Stimulated activated CD4-positive, alpha-beta T cell treated with anti-CD3 and anti-CD28 coated beads, Interleukin-12 subunit alpha, Interleukin-12 subunit beta, amount 100 ng/mL, for 24 hours (primary cell): ENCODE measurements at places on chromosomes 12 and 14.

DNA sequence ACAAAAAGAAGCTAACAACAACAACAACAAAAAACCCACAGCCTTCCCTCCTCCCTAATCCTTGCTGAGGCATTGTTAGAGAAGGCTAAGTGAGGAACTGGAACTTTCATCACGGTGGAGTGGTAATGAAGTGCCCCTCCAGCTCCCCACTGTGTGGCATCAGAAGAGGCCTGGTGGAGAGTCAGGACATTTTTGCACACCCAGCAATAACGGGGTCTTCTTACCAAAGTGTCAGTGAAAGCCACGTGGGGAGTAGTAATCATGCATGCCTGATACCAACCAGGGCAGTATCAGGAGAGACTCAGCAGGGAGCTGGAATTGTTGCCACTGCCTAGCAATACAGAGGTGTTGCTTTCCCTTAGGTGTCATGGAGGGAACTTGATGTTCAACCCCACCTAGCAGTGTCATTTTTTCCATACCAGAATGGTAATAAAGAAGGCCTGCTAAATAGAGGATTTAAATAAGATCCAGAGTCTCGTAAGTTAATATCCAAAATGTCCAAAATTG, 299.7 kb upstream of the RGS6 start:
- DNase-seq: no peak

DNA sequence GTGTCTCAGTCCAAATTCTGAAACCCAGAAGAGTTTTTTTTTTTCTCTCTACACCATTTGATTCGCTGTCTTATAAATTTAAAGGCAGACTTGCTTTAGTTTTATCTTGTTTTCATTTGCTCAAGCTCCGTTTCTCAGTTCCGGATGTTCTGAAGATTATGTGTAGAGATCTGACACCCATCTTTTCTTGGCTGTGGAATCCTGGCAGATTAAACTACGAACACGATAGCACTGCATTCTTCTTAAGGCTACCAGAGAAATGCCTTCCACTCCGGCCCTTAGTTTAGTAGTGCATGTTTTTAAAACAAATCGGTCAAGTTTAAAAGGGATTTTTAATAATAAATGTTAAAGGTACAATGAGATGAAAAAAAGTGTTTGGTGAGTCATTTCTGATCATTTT, 106.4 kb downstream of the LMO3 start:
- no peak for DNase-seq

DNA sequence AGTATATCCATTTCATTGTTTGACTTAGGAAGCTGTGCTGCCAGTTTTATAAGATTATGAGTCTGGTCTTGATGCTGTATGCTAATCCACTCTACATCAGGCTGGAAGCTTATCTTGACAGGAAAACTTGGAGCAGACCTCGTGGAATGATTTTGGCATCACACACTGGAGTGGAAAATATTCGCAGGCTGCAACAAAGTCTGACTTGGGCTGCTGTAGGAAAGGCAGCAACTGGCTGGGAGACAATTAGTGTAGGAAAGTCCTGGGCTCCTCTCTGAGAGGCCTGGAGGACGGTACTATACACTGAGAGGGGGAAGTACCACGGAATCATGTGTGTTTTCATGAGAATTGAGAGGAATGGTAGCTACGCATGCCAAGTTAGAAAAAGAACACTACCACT, 383.7 kb downstream of the ETNK1 start:
- no peak for DNase-seq

DNA sequence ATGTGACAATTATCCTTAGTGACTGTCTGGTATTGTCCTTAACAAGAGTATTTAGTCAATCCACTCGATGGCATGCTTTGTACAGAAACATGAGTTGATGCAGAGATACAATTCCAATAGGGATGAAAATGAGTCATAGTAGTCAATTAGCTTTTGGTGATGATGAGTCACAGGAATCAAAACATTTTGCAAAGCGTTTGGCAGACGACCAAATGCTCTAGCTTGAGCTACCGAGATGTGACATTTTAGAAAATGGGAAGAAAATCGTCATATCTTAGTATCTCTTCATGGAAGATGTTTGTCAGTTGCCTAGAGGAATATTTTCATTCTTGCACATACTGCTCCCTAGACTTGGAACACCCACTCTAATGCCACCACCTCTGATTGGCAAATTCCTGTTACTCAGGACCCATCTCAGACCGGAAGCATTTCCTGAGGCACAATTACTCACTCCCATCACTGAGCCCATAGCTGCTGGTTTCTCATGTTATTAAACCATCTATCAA, 95.0 kb downstream of the LMNTD1 start:
- no peak for DNase-seq

GRCh38 chr12:109766251-109766778, 52.7 kb downstream of the FAM222A start:
- DNase-seq: no peak

- no peak for DNase-seq
Measured at GRCh38 chr12:50533203-50533584, 28.4 kb downstream of the DIP2B start.

DNA sequence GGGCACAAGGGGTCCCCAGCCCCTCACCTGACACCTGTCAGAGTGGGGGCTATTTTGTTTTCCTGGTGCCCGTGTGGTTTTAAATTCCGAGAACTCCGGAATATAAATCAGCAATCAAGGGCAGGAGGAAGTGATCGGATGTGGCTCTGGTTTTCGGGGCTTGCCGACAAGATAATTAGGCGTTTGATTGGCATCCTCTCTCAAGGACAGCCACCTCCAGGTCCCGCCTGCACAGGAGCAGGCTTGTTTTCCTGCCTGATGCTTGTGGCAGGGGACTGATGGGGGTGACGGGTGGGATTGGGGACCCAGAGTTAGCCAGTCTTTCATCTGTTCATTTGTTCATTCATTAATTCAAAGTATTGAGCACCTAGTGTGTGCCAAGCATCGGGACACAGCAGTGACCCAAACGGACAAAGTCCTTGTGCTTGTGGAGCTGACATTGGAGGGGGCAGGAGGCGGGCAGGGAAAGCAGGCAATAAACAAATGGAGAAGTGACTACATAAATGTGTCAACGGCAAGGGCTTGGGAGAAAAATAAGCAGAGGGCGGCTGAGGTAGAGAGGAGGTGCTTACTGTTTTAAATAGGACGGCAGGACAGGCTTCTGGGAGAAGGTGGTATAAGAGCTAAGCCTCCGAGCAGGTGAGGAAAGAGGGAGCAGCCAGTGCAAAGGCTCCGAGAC, 166.5 kb downstream of the PHETA1 start:
- DNase-seq: no peak

GRCh38 chr14:100778951-100779690, 46.8 kb upstream of the MEG3 start:
- no peak for DNase-seq

DNA sequence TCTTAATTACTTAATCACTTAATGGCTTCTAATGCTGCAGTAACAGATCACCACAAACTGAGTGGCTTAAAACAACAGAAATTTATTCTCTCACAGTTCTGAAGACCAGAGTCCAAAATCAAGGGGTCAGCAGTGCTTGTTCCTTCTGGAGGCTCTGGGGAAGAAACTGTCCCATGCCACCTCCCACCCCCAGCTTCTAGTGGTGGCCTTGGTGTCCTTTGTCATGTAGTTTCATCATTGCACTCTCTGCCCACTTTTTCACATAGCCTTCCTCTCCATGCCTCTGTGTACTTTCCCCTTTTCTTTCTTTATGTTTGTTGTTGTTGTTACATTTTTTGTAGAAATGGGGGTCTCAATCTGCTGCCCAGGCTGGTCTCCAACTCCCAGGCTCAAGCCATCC, 16.1 kb upstream of the UBC start:
- no peak for DNase-seq

DNA sequence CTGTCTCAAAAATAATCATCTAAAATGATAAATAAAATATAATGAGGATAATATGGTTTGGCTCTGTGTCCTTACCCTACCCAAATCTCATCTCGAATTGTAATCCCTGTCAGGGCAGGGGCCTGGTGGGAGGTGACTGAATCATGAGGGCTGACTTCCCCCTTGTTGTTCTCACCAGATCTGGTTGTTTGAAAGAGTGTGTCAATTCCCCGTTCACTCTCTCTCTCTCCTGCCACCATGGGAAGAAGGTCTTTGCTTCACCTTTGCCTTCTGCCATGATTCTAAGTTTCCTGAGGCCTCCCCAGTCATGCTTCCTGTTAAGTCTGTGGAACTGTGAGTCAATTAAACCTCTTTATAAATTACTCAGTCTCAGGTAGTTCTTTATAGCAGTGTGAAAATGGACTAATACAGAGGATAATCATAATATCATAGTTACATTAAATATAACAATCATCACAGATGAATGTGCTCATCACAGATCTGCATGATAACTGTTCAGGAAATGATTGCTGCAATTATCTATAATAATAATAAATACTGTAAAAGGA, 12.6 kb downstream of the EFCAB11 start:
- DNase-seq: no peak

DNA sequence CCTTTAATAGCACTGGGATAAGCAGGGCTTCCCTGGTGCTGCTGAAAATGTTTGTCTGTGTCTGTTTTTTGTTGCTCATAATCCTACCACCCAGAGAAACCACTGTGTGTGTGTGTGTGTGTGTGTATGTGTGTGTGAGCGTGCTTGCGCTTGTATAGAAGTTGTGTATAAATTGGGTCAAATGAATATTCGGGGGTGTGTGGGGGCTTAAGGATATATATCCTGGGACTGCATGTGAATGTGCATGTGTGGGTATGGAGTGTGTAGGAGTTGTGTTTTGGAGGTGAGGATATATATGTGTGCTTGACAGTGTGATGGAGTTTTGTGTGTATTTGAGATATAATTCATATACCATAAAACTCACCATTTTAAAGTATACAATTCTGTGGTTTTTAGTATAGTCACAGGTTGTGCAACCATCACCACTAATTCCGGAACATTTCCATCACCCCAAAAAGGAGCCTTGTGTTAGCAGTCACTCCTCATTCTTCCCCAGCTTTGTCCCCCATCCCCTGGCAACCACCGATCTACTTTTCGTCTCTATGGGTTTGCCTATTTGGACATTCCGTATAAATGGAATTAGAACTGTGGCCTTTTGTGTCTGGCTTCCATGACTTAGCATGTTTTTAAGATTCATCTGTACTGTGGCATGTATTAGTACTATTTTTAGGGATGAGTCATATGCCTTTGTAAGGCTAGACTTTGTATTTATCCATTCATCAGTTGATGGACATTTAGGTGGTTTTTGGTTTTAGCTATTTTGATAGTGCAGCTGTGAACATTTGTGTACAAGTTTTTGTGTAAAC, 25.6 kb downstream of the TCTN1 start:
- no peak for DNase-seq

- DNase-seq: peak; percentile 15
Measured at GRCh38 chr12:8493084-8493483, 20.2 kb upstream of the CLEC4D start.

DNA sequence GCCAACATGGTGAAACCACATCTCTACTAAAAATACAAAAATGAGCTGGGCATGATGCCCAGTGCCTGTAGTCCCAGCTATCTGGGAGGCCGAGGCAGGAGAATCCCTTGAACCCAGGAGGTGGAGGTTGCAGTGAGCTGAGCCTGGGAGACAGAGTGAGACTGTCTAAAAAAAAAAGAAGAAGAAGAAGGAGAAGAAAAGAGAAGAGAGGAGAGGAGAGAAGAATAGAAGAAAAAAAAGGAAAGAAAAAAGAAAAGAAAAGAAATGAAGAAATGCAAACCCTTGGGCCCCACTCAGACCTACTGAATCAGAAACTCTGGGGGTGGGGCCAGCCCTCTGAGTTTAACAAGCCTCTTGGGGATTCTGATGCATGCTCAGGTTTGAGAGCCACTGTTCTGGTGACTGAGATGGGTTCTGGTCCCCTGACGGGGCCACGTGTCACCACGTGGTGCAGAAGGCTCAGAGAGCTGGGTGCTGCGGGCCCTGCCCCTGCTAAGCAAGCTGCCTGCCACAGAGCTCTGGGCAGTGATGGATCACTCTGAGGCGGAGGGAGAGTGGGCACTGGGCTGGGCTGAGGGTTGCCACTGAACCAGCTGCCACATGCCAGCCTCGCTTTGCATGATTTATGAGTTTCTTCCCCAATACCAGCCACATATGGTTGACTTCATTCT, 37.5 kb downstream of the ERH start:
- no peak for DNase-seq

- DNase-seq: no peak
Measured at GRCh38 chr14:76496595-76496994, 120.7 kb downstream of the ESRRB start.

DNA sequence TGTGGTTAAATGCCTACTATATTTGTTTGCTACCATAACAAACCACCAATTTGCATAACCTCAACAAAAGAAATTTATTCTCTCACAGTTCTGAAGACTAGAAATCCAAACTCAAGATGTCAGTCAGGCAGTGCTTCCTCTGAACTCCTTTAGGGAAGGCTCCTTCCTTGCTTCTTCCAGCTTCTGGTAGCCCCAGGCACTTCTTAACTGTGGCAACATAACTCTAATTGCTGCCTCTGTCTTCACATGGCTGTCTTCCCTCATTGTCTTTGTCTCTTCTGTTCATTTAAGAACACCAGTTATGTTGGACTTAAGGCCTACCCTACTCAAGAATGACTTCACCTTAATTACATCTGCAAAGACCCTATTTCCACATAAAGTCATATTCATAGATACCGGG, 206.9 kb downstream of the SYT1 start:
- no peak for DNase-seq

DNA sequence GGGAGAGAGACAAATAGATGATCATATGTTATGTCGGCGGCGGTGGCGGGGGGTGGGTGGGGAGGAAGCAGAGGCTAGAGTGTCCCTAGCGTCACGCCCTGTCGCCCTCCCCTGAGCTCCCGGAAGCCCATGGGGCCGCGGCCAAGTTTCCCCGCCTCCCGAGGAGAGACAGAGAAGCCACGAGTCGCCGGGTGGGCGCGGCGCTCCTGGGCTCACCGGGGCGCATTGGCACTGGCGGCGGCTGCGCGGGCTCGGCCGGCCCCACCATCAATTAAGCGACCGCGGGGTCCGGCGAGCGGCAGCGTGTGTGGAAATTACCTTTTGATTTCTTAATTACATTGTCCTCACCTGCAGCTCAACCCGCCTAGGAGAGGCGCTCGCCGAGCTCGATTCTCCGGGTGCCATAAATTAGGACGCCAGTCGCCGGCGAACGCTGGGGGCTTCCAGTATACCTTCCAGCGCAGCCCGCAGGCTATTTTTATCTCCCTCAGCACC, 119.9 kb upstream of the LHX5 start:
- DNase-seq: peak; percentile 6

GRCh38 chr14:91324606-91325575, 80.4 kb upstream of the GPR68 start:
- no peak for DNase-seq

GRCh38 chr12:1680804-1681492, 9.9 kb upstream of the ADIPOR2 start:
- no peak for DNase-seq

GRCh38 chr12:78871566-78871965, 7.0 kb downstream of the SYT1 start:
- no peak for DNase-seq

DNA sequence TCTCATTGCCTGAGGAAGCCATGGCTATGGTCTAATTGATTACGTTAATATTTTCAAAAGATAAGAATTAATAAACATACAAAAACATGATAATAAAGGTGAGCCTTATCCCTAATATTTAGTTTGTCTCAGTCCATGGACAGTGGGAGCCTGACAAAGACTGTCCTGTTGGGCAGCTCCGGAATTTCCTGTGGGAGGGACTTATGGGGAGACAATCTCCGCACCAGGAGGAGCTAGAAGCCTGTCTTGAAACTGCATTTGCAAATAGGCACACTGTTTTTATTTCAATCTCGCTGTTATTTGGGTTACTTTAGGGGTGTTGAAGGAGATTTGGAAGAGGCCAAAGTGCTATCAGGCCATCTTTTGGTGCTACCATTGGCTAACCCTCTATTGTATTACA, 50.8 kb upstream of the ZDHHC17 start:
- DNase-seq: no peak
